ENCODE measurements at places on chromosomes 4 and X.

GRCh38 chr4:6730603-6731317 lies 14.8 kb downstream of the BLOC1S4 start:
- DNase-seq, result no peak

DNA sequence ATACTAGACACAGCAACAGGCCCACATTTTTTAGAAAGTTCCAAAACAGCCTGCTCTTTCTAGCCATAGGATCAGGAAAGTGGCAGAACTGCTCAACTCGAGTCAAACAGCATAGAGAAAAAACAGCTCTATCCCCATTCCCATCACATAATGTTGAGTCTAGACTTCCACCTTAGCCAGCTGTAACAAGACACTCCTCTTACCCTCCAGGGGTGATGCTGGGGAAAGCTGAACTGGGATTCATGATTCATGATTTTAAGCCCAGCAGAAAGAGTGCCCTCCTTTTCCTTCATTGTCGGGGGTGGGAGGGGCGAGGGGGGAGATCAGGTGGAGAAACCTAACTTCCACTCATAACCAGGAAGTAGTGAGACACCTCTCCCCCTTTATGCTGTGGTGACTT lies 86.1 kb downstream of the CENPC start:
- no peak for DNase-seq

DNA sequence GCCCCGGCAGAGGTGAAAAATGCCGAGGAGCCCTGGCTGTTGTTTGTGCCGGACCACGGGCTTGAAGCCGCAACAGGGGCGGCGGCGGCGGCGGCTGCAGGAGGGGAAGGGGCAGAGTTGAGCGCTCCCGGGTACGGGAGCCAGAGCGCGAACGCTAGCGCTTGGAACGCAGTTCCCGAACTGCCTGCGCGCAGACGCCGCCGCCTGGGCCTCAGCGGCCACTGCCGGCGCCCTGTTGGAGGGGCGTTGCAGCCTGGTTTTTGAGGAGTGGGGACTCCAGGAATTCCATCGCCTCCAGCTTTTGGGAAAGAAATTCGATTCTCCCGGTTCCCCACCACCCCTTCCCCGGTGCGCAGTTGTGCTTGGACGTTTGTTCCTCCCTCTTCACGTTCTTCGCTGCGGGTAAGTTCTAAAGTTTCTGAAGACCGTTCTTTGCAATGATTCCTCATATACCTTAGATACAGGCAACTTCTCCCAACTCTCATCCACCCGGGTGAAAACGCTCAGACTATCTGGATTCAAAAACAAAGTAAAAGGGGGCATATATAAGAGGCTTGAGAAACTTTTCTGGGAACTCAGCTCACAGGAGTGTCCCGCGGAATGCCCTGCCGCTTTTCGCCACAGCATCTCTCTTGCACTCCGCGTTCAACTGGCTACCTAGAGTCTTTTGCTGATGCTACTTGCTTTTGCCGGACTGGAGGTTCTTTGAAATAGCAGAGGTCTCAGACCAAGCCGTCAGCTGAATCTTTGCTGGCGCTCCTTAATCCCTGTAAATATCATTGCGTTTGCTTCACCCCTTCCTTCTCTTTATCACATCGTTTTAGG lies 1.0 kb downstream of the FAT4 start:
- no peak for DNase-seq

- no peak for DNase-seq
Observed at GRCh38 chr4:2078584-2078983, 19.5 kb downstream of the NAT8L start.

- no peak for DNase-seq
Observed at GRCh38 chr4:86007042-86007441, 352.8 kb downstream of the MAPK10 start.

GRCh38 chr4:145956288-145956890 lies 17.8 kb upstream of the ZNF827 start:
- DNase-seq, result peak; percentile 20

DNA sequence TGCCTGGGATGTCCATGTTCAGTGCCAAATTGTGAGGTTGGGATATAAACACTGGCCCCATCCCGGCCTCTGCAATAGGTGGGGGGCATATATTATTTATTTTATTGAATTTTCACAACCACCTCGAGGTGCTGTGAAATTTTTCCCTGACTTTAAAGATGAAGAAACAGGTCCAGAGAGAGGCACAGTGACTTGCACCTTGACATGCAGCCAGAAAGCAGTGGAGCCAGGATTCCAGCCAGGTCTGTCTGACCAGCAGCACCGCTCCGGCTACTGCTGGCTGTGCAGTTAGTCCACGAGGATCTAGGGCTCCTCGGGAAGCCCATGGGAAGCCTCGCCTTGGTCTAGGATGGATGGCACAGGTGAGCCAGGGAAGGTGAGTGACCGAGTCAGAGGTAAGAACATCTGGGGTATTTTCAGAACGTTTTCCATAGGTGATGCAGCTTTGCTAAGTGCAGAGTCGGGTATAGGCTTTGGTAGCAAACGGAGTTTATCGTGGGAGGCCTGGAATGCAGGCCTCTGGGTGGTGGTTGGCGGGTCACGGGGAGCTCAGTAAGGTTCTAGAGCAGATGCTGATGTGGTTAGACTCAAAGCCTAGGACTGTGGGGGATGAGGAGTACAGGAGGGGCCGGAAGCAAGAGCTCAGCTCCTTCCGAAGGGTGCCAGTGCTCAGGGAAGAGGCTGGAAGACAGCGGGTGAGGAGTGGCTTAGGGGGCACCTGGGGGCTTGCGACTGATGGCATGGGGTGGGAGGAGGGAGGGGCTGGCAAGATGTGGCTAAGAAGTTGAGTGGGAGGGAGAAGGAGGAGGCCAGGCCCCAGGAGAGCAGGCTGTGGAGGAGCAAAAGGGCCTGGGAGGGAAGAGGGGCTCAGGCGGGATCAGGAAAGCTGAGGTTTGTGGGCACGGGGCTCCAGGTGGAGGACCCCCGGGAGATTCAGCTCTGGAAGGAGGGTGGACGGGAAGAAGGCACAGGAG lies 107.7 kb upstream of the LRPAP1 start:
- DNase-seq, result no peak

GRCh38 chrX:132955690-132956089 lies 2.7 kb downstream of the HS6ST2 start:
- no peak for DNase-seq

DNA sequence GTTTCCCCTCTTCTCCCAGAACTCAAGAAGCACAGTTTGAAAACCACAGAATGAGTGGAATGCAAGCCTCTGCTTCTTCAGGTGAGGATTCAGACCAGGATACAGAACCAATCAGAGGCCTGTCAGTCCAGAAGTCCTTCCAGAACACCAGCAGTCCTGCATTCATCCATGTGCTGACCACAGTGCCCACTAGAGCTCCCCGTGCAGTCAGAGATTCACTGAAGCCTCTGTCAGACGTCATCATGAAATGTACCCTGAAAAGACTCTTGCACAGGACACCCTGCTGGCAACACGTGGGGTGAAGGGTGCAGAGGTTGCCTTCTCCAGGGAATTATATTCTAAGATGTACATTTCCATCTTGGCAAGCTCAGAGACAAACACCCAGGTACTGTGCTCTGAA lies 75.9 kb upstream of the LSM6 start:
- DNase-seq, result no peak

- no peak for DNase-seq
Observed at GRCh38 chrX:65575022-65575421, 40.4 kb upstream of the LAS1L start.

GRCh38 chrX:119502727-119503483 lies 34.7 kb downstream of the SLC25A5 start:
- DNase-seq, result no peak

DNA sequence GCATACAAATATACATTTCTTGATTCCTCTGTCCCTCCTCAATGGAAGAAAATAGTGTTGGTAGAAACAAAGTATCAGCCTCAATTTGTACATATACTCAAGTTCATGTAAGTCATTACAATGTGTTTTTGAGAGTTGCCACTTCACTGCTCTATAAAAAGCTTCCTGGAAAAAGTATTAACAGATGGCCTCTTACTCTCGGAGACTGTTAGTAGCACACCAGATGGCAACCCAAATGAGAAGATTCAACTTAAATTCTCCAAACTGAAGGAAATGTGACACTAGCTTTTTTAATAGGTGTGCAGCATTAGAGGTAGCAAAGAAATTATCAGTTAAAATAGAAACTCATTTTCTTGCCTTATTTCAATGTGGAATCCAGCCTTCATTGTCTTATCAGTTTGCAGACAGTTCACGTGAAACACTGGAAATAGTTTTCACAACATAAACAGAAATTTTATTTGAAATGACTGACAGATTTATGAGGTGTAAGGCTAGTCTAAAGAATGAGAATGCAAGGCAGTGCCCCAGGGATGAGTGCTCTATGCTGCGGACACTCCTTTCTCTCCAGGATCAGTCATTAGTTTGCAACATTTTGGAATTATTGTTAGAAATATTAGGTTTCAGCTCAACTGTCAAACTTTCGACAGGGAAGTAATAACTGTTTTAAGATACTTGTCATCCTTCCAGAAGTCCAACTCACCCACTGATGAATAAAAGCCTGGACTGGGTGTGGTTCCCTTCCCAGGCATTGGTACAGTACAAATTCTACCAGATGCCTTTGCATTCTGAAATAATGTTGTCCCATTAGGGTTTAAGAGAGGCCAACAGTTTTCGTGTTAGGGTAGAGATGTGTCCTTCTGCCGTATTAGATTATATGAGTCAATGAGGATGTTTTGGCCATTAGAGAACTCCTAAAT lies 50.9 kb downstream of the IDS start:
- DNase-seq, result no peak

DNA sequence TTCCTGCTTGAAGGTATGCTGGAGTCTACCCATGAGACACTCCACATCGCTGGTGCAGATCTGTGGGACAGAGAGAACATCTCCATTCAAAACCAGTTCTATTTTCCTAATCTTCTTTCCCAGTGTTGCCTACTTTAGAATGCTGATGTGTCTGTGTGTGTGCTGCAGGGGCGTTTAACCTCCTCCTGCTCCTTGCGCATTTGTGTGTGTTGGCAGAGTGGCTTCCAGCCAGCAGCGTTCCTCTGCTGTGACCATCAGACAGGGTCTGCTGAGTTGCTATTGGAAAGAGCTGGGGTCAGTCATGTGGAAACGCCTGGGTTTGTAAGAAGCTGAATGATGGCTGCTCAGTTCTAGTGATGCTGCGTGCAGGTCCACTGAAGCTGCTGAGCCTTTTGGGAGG lies 223.6 kb downstream of the RBMX2 start:
- no peak for DNase-seq

- no peak for DNase-seq
Observed at GRCh38 chr4:136829280-136829679, 703.0 kb downstream of the PCDH18 start.

GRCh38 chrX:137031517-137032340 lies 2.1 kb downstream of the GPR101 start:
- DNase-seq, result no peak

- no peak for DNase-seq
Observed at GRCh38 chrX:74448669-74449068, 27.4 kb downstream of the SLC16A2 start.

GRCh38 chr4:168095776-168096406 lies 3.6 kb downstream of the ANXA10 start:
- no peak for DNase-seq

GRCh38 chrX:74061879-74062278 lies 242.1 kb upstream of the ZCCHC13 start:
- no peak for DNase-seq

DNA sequence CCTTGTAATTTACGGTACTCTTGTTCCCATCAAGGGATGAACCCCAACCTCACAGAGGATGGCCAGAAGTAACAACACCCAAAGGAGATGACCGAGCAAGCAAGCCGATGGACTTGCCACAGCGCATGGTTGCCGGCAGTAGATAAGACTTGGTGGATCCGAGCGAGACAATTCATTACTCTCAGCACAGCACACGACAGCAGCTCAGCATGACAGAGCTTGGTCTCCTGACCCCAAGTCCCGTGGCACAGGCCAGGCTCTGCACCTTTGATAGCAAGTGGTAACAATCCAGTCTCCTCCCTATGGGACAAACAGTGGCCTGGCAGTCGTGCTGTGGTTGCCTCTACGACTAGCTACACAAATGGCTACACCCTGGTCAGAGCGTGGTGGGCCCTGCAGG lies 26.3 kb downstream of the RWDD4 start:
- DNase-seq, result no peak

DNA sequence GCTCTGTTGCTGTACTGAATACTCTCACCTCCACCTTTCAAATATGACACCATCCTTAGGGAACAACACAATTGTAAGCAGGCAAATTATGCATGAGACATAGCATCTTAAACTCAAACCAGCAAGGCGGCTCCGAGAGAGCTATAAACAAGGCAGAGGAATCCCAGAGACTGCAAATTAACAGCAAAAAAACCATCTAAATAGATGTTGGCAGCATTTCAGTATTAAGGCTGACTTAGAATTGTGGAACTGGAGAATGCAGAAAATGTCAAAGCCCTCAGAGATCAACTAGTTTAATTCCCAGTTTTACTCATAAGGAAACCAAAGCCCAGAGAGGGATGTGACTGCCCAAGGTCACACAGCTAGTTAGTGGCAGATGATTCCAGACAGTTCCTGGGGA lies 37.2 kb upstream of the SPANXC start:
- no peak for DNase-seq

DNA sequence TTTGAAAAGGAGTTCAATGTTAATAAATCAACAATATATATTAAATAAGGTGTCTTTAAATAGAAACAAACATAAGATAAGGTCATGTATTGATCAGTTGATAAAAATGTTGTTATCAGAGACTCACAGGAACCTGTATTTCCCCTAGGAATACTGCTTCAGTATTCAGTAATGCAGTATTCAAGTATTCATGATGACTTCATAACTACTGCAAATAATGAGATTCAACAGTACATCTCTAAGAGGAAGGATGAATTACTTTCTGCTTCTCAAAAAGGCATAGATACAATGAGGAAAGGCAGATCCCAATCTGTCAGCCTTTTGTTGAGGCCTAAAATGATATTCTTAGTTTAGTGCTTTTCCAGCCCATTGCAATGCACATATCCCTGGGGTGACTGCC lies 73.7 kb downstream of the MAGEB17 start:
- DNase-seq, result no peak

DNA sequence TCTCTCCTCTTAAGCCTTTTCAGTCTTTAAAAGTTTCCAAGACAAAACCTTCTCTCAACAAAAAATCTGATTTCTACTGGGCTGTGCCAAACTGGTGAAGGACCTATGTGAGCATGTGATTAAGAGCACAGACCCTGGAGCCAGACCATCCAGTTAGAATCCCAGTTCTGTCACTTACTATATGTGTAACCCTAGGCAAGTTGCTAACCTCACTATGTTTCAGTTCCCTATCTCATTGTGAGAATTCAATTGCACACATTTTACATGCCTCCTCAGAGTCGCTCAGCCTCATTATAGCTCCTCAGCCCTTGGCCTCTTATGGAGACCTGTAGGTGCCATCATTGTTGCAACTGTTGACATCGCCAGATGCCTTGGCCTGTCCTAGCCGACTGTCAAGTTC lies 54.1 kb upstream of the VEGFD start:
- no peak for DNase-seq

GRCh38 chr4:122576261-122577188 lies 44.3 kb downstream of the IL21 start:
- DNase-seq, result no peak

- DNase-seq, result no peak
Observed at GRCh38 chrX:28312259-28312658, 275.0 kb upstream of the IL1RAPL1 start.

DNA sequence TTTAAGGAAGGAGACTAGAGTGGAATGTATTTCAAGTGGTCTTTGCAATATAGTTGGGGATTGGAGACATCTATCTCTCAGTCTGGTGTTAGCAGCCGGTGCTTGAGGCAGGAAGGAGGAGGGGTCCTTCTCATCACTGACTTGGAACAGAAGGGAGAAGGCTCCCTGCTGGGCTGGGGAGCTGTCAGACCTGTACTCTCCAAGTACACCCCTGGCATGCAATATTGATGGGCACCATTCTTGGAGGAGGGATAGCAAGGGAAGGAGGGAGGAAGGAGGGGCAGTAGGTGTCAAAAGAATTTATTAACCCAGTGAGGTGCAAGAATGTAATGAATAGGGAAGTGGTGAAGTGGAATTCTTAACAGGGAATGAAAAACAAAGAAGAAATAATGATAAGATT lies 338.8 kb downstream of the UNC5C start:
- no peak for DNase-seq
